Myocyte (in vitro differentiated cells): ENCODE measurements at places on chromosomes 4 and X.

- DNase-seq = peak; percentile 21
Measured at GRCh38 chr4:47705326-47705981, 132.4 kb downstream of the CORIN start.

DNA sequence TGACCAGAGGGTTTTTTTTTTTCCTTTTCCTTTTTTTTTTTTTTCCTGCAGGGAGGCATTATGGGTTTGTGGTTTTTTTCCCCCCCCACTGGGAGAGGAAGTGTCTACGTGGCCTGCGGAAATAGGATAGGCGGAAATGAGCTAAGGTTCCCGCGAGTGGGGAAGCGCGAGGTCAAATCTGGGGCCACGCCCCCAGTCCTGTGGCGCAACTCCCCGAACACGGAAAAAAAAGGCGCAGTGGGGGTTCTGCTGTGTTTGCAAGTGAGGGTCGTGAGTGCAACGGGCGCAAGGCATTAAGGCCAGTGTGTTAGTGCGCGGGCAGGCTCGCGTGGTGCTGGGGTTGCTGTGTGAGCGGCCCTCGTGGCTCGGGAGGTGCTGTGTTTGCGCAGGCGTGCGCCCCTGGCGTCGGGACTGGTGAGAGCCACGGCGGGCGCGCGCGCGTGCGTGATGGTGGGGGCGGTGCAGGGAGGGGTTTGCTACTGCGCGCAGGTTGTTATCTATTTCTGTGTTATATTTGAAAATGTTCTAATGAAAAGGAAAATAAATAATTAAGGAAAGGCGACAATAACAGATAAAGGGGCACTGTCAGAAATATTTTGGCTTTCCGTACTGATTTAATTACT, 685 bp upstream of the MORF4L2 start:
- DNase-seq = peak; percentile 78

DNA sequence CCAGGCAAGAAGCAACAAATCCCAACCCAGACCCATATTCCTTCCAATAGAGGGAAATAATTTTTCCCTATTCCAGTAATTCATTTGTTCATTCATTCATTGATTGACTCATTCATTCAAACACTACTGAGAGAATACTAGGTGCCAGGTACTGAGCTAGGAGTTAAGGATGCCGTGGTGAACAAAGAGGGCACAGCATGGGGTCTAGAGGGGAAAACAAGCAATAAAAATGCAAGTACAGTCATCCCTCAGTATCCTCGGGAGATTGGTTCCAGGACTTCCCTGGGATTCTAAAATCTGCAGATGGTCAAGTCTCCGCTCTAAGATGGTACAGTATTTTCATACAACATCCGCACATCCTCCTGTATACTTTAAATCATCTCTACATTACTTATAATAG, 18.7 kb downstream of the RASGEF1B start:
- DNase-seq = no peak

GRCh38 chrX:15761564-15762191, 23.6 kb downstream of the CA5B start:
- DNase-seq = peak; percentile 33

DNA sequence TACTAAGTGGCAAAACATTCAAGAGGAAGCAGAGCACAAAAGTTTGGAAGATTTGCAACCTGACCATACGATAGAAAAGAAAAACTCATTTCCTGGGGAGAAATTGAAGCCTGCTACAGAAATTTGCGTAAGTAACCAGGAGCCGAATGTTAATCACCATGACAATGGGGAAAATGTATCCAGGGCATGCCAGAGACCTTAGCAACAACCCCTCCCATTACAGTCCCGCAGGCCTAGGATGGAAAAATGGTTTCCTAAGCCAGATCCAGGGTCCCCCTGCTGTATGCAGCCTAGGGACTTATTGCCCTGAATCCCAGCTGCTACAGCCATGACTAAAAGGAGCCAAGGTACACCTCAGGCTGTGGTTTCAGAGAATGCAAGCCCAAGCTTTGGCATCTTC, 472.2 kb upstream of the KLHL4 start:
- DNase-seq = no peak

GRCh38 chrX:149712831-149713230, 971 bp downstream of the MAGEA11 start:
- DNase-seq = no peak

- DNase-seq = no peak
Measured at GRCh38 chr4:39415678-39416283, 9.1 kb downstream of the KLB start.

GRCh38 chr4:7988437-7988836, 48.8 kb upstream of the AFAP1 start:
- DNase-seq = no peak

DNA sequence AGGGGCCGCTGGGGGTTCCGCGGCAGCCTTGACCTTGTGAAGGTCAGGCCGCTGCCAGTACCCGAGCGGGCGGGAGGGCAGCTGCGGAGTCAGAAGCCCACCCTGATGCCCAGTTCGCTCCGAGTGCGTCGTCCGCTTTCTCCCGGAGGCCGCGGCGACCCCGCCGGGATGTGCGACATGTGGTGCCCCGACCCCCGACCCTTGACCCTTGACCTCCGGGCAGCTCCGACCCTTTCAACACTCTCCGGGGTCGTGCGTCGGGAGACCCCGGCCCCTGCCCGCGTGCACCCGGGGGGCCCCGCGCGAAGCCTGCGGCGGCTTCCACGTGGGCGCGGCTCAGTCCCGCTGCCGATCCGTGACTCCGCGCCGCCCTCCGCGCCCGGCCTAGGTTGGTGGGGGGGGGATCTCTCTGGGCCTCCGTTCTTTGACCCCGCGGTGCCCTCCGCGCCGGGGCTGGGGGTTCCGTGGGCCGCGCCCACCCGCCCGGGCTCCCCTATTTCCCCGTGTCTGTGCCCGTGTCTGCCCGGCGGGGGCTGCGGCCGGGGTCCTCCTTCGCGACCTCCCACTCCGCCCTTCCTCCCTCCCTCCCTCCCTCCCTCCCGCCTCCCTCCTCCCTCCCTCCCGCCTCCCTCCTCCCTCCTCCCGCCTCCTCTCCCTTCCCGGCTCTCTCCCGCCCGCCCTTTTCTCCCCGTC, 609 bp upstream of the SLC25A6 start:
- peak; percentile 73 for DNase-seq

DNA sequence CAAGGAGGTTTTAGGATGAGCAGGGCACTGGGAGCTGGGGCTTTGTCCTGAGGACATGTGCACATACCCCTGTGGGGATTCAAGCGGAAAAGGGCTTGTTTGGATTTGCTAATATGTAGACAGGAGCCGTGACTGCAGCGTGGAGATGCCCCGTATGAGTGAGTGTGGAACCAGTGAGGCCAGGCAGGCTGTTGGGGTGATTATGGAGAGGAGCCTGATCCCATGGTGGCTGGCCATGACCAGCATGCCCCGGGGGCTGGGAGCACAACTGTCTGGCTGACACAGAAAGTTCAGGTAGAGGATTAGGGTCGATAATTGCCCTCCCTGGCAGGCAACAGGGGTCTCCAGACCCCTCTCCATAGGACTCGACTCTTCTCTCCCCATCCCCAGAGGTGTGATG, 68.8 kb upstream of the STX18 start:
- no peak for DNase-seq

- no peak for DNase-seq
Measured at GRCh38 chrX:18151157-18151556, 69.5 kb downstream of the BEND2 start.

GRCh38 chr4:47617607-47618006, 132.5 kb downstream of the ATP10D start:
- no peak for DNase-seq
